ENCODE measurements at places on chromosomes 4 and X. TPM values are rescaled to one million over a fixed set of nuclear protein-coding genes. Genes with fewer than 3 reads are reported as not detected.

DNA sequence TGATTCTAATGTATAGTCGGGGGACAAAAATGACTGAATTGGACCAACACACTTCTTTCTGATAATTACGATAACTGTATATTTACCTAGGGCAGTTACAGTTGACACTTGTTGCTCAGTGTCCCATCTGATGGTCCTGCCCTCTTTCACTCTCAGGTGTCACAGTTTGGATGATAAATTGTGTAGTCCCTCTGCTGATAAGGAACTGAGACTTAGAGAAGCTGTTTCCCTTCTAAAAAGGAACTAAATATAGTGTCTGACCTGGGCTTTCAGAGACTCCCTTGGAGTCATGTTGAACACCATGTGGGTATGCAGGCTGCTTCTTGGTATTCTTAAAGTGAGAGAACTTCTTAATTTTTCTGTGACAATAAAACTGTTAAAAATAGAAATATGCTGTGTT, 23.7 kb upstream of the PNPLA4 start:
- H3K27ac ChIP-seq, result no peak overlapping the region
- H3K4me1 ChIP-seq, result no peaks in the 10 kb centered on the region
- DNase-seq, result no peak
- H3K36me3 ChIP-seq, result no peaks in the 10 kb centered on the region
- H3K27me3 ChIP-seq, result no peaks in the 10 kb centered on the region

DNA sequence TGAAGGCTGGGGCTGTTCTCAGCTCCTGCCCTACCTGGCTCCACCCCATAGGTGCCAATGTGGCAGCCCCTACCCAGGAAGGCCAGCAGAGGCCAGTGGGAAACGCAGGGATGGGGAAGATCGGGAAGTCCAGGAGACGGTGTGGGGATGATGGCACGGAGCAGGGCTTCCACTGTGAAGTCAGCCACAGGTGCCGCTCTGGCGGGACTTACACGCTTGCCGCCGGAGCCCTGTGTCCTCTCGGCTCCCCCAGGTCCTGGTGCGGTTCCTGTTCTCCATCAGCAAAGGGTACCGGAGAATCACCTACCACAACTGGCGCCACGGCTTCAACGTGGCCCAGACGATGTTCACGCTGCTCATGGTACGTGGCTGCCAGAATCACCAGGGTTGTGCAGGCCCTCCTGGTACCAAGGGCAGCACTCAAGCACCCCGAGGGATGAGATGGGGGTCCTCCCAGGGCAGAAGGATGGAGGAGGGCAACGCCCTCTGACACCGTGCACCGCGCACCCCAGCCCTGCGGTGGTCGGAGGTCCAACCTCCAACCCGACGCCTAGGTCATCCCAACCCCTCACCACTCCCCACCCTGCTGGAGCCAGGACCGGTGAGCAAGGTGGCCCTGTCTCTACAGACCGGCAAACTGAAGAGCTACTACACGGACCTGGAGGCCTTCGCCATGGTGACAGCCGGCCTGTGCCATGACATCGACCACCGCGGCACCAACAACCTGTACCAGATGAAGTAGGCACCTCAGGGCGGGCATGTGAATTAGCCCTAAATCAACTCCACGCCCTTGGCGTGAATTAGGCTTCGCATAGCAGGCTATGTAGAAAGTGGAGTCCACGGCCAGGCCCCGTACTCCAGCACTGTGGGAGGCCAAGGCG, 12.0 kb downstream of the ATP5ME start:
- no peak for DNase-seq
- H3K36me3 ChIP-seq, result no peaks in the 10 kb centered on the region
- no peaks in the 10 kb centered on the region for H3K27me3 ChIP-seq
- H3K27ac ChIP-seq, result no peak overlapping the region
- peaks cover 8% of the 10 kb centered on the region for H3K4me1 ChIP-seq
- H3K4me3 ChIP-seq, result no peak overlapping the region

- no peak overlapping the region for H3K4me3 ChIP-seq
- DNase-seq, result no peak
- H3K27ac ChIP-seq, result no peak overlapping the region
- H3K27me3 ChIP-seq, result no peaks in the 10 kb centered on the region
These were observed 604.8 kb downstream of the TRAM1L1 start for GRCh38 chr4:116480546-116480945.

DNA sequence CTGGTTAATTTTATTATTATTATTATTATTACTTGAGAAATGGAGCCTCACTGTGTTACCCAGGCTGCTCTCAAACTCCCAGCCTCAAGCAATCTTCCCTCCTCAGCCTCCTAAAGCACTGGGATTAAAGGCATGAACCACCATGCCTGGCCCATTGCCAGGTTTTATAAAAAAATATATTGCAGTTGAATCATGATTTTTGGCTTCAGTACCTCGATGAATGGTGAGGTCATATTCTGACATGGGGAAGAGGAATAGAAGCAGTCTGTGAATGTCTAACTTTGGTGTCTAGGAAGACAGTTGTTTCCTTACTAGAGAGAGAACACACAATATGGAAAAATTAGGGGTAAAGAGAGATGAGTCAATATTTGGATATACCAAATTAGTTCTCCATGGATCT, 32.0 kb downstream of the CCSER1 start:
- no peak overlapping the region for H3K4me3 ChIP-seq
- no peak for DNase-seq
- H3K4me1 ChIP-seq, result no peaks in the 10 kb centered on the region
- no peaks in the 10 kb centered on the region for H3K36me3 ChIP-seq
- no peak overlapping the region for H3K27ac ChIP-seq

- peaks cover 5% of the 10 kb centered on the region for H3K36me3 ChIP-seq
- H3K27ac ChIP-seq, result no peak overlapping the region
- H3K4me1 ChIP-seq, result peaks cover 13% of the 10 kb centered on the region
- no peak for DNase-seq
- H3K27me3 ChIP-seq, result no peaks in the 10 kb centered on the region
- H3K4me3 ChIP-seq, result no peak overlapping the region
These were observed 170.1 kb downstream of the AFAP1 start for GRCh38 chr4:7769396-7770223.

DNA sequence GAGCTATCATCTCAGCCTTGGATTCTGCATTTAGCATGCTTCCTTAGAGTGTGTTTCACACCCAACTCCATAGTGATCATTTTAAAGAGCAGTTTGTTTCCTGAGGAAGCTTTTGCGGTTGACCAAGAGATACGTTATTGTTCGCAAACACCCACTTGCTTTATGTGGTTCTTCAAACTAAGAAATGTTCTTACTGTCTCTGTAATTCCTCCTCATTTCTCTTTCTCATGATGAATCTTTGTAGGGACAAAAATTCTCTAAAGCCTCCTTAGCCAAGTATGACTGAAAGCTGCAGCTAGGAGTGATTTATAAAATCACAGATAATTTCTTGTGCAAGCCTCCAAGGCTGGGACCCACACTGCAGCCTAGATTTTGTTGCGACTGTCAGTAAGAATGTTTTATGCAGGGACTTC, 10.0 kb downstream of the TNIP3 start:
- H3K27ac ChIP-seq, result peak overlapping the region; percentile 35
- H3K27me3 ChIP-seq, result no peaks in the 10 kb centered on the region
- H3K4me1 ChIP-seq, result peaks cover 35% of the 10 kb centered on the region
- no peak for DNase-seq
- H3K4me3 ChIP-seq, result peak overlapping the region; percentile 68

DNA sequence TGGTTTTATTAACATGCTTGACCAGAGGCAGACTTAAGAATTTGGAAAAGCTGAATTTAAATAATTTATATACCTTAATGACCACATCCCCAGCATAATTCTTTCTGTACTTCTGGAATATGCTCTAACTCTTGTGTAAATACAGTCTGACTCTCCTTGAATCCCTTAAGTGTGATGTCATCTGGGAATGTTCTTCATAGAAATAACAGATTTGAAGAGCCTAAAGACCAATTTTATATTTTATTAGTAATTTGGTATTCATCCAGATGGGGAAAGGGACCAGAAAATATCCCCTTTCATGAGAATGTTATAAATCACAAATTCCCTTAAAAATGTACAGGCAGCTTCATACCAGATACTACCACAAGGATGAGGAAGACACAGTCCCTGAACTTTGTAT, 58.3 kb downstream of the KCNIP4 start:
- H3K4me1 ChIP-seq, result no peaks in the 10 kb centered on the region
- no peaks in the 10 kb centered on the region for H3K36me3 ChIP-seq
- no peak overlapping the region for H3K4me3 ChIP-seq
- DNase-seq, result no peak
- no peaks in the 10 kb centered on the region for H3K27me3 ChIP-seq

FAM149A gene
- 1.1 TPM for total RNA-seq

DNA sequence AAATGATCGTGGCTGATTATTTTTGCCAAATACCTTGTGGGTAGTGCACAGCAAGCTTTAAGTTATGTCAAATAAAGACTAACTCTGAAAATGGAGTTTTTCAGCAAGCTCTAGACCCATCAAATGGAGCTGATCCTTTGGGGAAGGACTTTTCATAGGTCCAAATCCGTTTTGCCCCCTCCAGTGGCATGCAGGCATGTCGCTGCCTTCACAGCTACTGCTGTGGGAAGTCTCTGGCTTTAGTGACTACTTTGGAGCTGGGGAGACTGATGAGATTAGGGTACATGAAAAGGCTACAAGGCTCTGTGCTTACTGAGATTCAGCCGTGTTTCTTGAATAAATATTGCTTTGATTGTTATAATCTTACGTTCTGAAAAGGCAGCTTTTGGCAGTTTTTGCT, 106.6 kb upstream of the HS3ST1 start:
- H3K4me1 ChIP-seq, result no peaks in the 10 kb centered on the region

DNA sequence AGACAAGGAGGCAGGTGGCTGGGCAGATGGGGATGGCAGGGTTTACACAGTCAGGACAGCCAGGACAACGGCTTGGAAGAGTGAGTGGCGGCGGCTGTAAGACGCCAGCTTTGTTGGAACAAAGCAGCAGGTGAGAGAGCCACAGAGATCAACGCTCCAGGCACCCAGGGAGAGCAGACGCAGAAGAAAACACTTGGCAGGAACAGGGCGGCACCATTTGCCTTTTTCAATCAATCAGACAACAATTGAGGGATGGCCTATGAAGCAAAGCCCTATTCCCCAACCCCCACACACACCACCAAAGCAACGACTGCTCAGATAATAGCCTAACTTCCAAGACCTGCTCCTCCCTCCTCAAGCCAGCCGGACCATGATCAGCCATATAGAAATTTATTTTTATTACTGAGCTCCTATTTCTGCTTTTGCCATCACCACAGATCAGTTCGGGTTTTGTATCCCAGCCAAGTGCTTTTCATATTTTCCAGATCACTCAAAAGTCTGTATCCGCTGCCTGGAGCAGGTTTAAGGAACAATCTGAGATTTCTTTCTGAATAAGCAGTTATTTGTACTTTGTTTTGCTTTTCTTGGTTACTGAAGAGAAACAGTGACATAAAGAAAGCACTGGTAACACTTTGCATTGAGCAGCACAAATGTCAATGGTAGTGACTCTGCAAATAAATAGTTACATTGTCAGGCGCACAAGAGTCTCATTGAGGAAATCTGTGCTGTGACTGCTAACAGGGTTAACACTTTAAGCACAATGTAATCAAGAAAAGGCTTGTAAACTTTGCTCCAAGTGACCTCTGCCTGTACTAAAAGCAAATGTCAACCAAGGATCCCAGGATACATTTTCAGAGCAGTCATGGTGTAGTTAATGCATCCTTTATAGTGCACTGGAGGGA, 81.8 kb upstream of the RBPJ start:
- no peaks in the 10 kb centered on the region for H3K4me1 ChIP-seq
- H3K27me3 ChIP-seq, result peaks cover 2% of the 10 kb centered on the region
- H3K27ac ChIP-seq, result no peak overlapping the region
- no peaks in the 10 kb centered on the region for H3K36me3 ChIP-seq

GLRB gene
- total RNA-seq, result not detected

DNA sequence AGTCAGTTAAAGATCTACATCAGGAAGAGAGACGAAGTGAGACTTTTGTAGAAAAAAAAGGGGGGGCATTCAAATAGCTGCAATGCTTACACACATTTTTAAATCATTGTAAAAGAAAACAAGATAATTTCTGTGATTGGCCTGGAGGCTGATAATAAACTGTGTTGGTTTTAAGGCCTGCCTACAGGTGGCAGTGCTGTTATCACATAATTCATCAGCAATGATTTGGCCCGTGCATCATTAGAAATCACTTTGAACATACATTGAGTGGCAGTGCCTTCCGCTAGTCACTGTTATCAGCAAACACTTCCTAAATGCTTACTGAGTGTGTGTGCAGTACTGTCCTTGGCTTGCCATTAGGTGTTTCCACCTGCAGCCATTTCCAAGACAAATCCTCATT, 831.9 kb downstream of the TRIML1 start:
- H3K36me3 ChIP-seq, result no peaks in the 10 kb centered on the region
- H3K4me1 ChIP-seq, result no peaks in the 10 kb centered on the region
- no peak overlapping the region for H3K27ac ChIP-seq
- no peak for DNase-seq
- no peak overlapping the region for H3K4me3 ChIP-seq

F8A3 gene
- 4.8 TPM for total RNA-seq

DNA sequence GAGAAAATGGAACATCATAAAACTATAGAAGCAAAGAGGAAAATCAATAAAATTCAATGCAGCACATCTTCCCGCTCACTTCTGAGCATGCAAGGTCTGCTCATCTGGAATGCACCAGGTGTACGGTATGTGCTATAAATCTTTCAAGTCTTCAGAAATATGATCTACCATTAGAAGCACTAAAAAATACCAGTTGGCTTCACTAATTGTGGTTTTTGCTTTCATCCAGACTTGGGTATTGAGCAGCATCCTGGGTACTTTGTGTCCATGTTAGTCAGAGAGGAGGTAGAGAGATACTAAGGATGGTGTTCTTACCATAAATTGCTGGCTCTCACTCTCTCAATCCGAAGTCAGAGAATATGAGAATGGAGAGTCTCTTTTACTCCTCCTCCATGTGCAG, 477.1 kb downstream of the PPARGC1A start:
- no peak overlapping the region for H3K4me3 ChIP-seq
- no peak overlapping the region for H3K27ac ChIP-seq
- H3K36me3 ChIP-seq, result no peaks in the 10 kb centered on the region
- no peaks in the 10 kb centered on the region for H3K4me1 ChIP-seq
- H3K27me3 ChIP-seq, result no peaks in the 10 kb centered on the region

N4BP2 gene
- total RNA-seq, result 21.4 TPM

DNA sequence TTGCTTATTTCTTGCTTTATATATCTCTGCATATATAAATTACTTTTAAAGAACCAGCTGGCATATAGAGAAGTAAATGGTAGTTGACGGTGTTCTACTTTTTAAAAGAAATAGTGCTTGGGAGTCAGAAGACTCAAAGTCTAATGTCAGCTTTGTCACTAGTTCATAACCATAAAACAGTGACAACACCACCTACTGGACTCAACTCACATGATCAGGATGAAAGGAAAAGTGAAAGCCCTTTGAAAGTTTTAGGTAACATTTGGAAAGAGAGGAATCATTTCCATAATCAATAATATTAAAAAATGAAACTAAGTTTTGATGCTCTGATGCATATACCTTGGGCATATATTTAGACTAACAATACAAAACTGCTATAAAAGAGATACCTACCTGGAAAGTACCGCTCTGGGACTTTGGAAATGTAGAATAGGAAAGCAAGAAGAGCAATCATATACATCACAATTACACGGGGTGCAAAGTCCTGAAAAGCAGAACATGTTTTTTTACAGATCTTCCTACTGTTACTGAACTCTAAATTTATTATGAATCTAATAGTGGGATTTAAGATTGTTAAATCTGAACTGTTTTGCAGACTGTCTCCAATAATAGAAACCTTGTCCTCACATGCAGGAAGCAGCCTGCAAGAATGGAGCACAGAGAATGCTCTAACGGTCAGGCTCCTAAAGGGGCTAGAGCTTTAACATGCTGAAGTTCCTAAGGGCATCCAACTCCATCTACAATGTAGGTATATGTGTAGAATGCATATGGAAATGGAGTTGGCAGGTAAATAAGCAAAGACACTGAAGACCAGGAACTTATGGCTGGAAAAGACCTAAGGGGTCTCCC, 15.6 kb downstream of the PAQR3 start:
- peaks cover 34% of the 10 kb centered on the region for H3K36me3 ChIP-seq
- H3K4me3 ChIP-seq, result no peak overlapping the region
- DNase-seq, result no peak
